ENCODE measurements at places on chromosomes 2 and 18. TPM values are rescaled to one million over a fixed set of nuclear protein-coding genes. Genes with fewer than 3 reads are reported as not detected.

- no peaks in the 10 kb centered on the region for H3K36me3 ChIP-seq
- no peaks in the 10 kb centered on the region for H3K27me3 ChIP-seq
- no peaks in the 10 kb centered on the region for H3K4me1 ChIP-seq
- DNase-seq, result no peak
- H3K27ac ChIP-seq, result no peak overlapping the region
These were observed 182.7 kb downstream of the UBE2E3 start for GRCh38 chr2:181163139-181163538.

GRCh38 chr2:145524303-145524702 lies 1004.4 kb upstream of the ZEB2 start:
- no peak for DNase-seq

DNA sequence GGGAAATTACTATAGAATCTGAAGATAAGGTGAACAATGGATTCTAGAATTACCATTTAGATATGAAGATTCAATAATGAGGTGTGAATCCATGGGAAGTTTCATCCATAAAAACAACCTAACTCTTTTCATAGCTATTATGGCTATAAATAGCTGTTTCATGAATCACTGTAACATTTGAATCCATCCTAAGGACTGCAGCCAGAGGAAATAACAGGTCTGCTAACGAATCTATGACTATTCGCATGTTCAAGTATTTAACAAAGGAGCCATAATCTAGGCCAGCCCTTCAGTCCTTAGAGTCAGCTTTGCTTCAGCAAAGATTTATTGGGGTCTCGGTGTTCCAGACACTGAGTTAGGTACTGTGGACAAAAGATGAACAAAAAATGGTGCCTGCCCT lies 87.1 kb downstream of the MYOM1 start:
- H3K4me1 ChIP-seq, result no peaks in the 10 kb centered on the region
- DNase-seq, result no peak
- H3K36me3 ChIP-seq, result peaks cover 9% of the 10 kb centered on the region
- H3K4me3 ChIP-seq, result no peak overlapping the region
- no peak overlapping the region for H3K27ac ChIP-seq

OSBPL1A gene
- 52.4 TPM for polyA plus RNA-seq

DNA sequence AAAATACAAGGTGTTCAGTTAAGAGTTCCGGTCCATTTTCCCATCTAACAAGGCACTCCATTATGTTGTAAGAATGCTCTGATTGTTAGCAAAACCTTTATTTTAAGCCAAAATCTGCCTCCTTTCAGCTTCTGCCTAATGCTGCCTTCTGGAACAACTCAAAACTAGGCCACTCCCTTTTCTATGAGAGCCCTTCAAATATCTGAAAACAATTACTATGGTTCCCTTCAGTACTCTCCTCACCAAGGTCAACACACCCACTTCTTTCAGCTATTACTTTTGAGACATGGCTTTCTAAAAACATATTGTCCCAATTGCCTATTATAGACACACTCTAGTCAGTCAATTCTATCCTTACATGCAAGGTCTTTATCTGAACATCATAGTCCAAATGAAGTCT lies 429.4 kb downstream of the ERBB4 start:
- H3K27ac ChIP-seq, result no peak overlapping the region
- no peak for DNase-seq
- no peaks in the 10 kb centered on the region for H3K36me3 ChIP-seq
- H3K27me3 ChIP-seq, result no peaks in the 10 kb centered on the region

RAX gene
- polyA plus RNA-seq, result not detected

CYP27C1 gene
- polyA plus RNA-seq, result 4.3 TPM

DNA sequence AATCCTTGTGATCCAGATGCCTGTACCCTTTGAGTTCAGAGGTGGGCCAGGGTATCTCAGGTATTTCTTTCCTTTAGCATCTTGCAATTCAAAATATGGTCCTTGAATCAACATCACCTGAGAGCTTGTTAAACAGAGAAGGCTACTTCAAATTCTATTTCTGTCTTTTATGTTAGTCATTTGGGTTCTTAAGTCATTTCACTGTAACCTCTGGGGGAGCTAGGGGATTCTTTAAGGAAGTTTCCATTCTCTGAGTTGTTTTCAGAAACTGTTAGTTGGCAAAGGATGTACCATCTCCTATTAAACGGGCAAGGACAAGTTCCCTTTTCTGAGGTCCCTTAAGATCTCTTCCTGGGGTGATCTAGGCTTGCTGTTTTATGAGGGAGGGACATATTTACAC lies 16.6 kb downstream of the CFLAR start:
- no peak overlapping the region for H3K4me3 ChIP-seq
- DNase-seq, result no peak
- H3K36me3 ChIP-seq, result peaks cover 28% of the 10 kb centered on the region

SS18 gene
- polyA plus RNA-seq, result 37.1 TPM

GRCh38 chr2:238642973-238643372 lies 204.9 kb upstream of the TWIST2 start:
- DNase-seq, result no peak
- H3K36me3 ChIP-seq, result no peaks in the 10 kb centered on the region
- H3K4me1 ChIP-seq, result peaks cover 13% of the 10 kb centered on the region
- no peak overlapping the region for H3K27ac ChIP-seq

- peak; percentile 49 for DNase-seq
- peaks cover 24% of the 10 kb centered on the region for H3K4me1 ChIP-seq
- peaks cover 19% of the 10 kb centered on the region for H3K27me3 ChIP-seq
- no peak overlapping the region for H3K4me3 ChIP-seq
These were observed 100.5 kb upstream of the ODC1 start for GRCh38 chr2:10548626-10549025.

DNA sequence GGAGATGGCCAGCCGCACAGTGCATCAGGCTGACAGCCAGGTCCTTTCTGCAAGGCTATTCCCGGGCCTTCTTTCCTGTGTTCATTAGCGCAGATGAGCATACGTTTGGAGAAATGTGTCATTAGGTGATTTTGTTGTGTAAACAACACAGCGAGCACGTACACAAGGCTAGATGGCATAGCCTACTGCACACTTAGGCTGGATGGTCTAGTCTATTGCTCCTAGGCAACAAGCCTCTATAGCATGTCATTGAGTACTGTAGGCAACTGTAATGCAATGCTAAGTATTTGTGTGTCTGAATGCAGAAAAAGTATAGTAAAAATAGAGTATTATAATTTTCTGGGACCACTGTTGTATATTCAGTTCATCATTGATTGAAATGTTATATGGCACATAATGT lies 50.9 kb upstream of the PHLPP1 start:
- no peak for DNase-seq
- no peak overlapping the region for H3K27ac ChIP-seq
- no peaks in the 10 kb centered on the region for H3K27me3 ChIP-seq
- no peak overlapping the region for H3K4me3 ChIP-seq

TMEM163 gene
- polyA plus RNA-seq, result 2.4 TPM

TMEM169 gene
- 5.0 TPM for polyA plus RNA-seq

DNA sequence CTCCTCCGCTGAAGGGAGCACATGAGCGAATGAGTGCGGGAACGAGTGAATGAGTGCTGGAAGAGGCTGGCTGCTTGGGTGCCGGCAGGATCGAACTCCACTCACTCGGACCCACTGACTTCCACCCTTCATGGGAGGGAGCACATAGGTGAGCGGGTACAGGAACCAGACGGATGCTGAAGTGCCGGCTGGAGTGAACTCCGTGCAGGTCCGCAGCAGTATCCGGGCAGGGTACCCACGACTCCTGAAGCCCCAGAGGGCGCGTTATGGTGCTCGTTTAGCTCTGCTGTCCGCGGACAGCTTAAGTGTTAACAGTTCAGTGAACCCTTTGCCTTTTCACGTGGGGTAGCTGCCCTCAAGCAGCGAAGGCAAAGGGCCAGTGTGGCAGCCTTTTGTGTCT lies 23.2 kb downstream of the RPRM start:
- DNase-seq, result no peak
- no peaks in the 10 kb centered on the region for H3K4me1 ChIP-seq
- no peak overlapping the region for H3K27ac ChIP-seq
- H3K4me3 ChIP-seq, result no peak overlapping the region
- no peaks in the 10 kb centered on the region for H3K36me3 ChIP-seq

DNA sequence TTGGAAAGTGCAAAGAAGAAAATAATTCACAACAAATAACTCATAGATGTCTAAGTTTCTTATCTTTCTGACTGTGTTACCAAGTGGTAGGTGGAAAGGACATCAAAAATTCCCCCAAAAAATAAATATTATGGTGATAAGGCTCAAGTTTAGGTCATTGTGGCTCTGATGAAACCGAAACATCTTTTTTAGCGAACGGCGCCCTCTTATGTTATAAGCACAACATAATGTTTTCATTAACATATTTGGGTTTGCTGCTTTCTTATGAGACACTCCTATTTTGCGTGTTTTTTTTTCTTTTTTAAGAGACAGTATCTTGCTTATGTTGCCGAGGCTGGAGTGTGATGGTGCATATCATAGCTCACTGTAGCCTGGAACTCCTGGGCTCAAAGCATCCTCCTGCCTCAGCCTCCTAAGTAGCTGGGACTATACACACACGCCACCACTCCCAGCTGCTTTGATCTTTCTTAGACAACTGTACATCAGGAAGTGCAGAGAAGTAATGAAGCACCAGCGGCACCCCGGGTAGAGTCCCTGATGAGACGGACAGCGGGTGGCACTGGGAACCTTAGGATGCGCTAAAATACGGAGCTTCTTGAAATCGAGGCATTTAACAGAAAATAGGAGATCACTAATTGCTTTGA lies 38.5 kb upstream of the SLC35G4 start:
- H3K27me3 ChIP-seq, result no peaks in the 10 kb centered on the region
- peak; percentile 63 for DNase-seq
- no peaks in the 10 kb centered on the region for H3K36me3 ChIP-seq

- no peak for DNase-seq
- no peaks in the 10 kb centered on the region for H3K4me1 ChIP-seq
- no peaks in the 10 kb centered on the region for H3K36me3 ChIP-seq
- H3K4me3 ChIP-seq, result no peak overlapping the region
These were observed 548.2 kb upstream of the PIK3C3 start for GRCh38 chr18:41406834-41407233.

GRCh38 chr2:182767578-182767977 lies 51.5 kb downstream of the DNAJC10 start:
- H3K27ac ChIP-seq, result no peak overlapping the region
- peak; percentile 7 for DNase-seq
- peaks cover 23% of the 10 kb centered on the region for H3K36me3 ChIP-seq
- no peaks in the 10 kb centered on the region for H3K4me1 ChIP-seq
- H3K27me3 ChIP-seq, result no peaks in the 10 kb centered on the region

GRCh38 chr2:54589340-54590215 lies 133.5 kb downstream of the SPTBN1 start:
- DNase-seq, result no peak
- H3K4me1 ChIP-seq, result peaks cover 12% of the 10 kb centered on the region

DNA sequence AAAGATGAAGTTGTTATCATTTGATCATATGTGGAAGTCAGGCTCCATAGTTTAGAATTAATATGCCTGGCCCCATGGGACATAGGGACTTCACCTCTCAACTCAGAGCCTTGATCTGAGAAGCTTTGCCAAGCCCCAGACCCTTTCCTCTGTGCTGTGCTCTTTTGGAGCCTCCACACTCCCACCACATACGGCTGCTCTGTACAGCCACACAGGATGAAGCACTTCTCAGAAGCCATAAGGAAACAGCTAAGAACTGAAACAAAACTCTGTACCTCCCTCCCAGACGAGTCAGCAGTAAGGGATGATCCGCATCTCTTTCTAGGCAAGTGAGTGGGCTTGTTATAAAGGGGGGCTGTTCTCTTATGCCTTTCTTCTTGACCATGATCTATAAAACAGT lies 66.5 kb downstream of the CAB39 start:
- H3K4me3 ChIP-seq, result no peak overlapping the region
- peaks cover 7% of the 10 kb centered on the region for H3K4me1 ChIP-seq

HAT1 gene
- 43.1 TPM for polyA plus RNA-seq

DNA sequence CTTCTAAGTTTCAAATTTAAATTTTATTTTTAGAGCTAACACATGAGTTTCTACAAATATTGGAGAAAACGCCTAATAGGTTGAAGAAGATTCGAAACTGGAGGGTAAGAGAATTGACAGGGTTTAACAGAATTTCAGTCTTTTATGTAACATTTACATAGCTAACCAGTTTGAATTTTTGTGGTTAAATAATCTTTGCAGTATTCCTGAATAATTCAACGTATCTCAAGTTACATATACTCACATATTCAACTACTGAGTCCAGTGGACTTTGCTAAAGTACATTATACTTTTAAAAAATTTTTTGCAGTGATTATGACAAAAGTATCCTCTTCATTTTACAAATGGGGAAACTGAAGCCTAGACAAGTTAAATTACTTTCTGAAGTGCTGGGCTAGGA lies 34.0 kb downstream of the CCNT2 start:
- no peak overlapping the region for H3K4me3 ChIP-seq
- H3K27ac ChIP-seq, result no peak overlapping the region
- H3K27me3 ChIP-seq, result no peaks in the 10 kb centered on the region
- peaks cover 41% of the 10 kb centered on the region for H3K36me3 ChIP-seq
- no peak for DNase-seq

DNA sequence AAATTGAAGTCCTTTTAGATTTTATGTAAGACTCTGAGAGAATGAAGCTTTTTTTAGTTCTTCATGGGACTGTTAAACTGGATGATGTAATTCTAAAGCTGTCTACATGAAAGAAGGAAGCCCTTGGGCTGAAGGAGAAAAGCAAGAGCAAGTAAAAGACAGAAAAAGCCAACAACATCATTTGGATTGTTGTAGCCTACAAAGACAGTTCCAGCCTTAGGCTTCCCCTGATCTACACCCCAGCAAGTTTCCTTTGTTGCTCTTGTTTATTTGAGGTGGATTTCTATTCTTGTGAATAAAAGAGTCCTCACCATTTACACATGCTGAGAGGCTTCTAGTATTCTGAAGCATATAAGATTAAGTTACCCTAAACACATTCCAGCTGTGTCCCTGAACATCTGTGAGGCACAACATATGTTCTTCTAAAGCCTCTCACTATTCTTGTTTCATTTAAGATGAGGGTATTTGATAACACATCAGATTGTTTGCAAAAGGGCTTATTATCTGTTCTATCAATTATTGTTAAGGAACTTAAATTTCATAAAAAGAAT lies 377.8 kb downstream of the LNPK start:
- no peak overlapping the region for H3K4me3 ChIP-seq
- H3K36me3 ChIP-seq, result no peaks in the 10 kb centered on the region
- no peak overlapping the region for H3K27ac ChIP-seq
- no peaks in the 10 kb centered on the region for H3K4me1 ChIP-seq
- no peaks in the 10 kb centered on the region for H3K27me3 ChIP-seq
- DNase-seq, result peak; percentile 17

GRCh38 chr2:88866756-88867155 lies 175.3 kb downstream of the RPIA start:
- no peak overlapping the region for H3K4me3 ChIP-seq
- no peak for DNase-seq
- no peaks in the 10 kb centered on the region for H3K4me1 ChIP-seq
- H3K27me3 ChIP-seq, result no peaks in the 10 kb centered on the region
- no peak overlapping the region for H3K27ac ChIP-seq

DNA sequence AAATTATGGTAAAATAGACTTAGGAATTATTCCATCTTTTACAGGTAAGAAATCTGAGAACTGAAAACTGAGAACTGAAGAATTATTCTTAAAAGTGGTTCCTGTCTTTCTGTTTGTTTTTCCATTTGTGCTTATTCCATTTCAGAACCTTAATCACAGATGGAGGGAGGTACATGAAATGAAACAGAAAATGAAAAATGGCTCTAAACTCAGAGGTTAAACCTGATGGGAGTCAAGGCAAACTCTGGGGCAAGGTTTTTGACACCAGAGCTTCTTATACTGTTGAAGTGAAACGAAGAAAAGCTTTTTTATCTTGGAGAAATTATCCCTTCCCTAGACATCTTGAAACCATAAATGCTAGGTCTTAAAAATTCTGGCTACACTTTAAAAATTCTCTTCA lies 182.1 kb downstream of the ZNF804A start:
- H3K36me3 ChIP-seq, result no peaks in the 10 kb centered on the region
- H3K27me3 ChIP-seq, result no peaks in the 10 kb centered on the region
- no peak overlapping the region for H3K27ac ChIP-seq
- no peak for DNase-seq
- no peaks in the 10 kb centered on the region for H3K4me1 ChIP-seq

CDH19 gene
- 1.5 TPM for polyA plus RNA-seq

Data from muscle of leg (tissue), 16 donors.